Fibroblast of upper back skin (primary cell): ENCODE measurements at places on chromosomes 7 and 10.

GRCh38 chr10:81216949-81217348 lies 658.0 kb upstream of the NRG3 start:
- DNase-seq: no peak

DNA sequence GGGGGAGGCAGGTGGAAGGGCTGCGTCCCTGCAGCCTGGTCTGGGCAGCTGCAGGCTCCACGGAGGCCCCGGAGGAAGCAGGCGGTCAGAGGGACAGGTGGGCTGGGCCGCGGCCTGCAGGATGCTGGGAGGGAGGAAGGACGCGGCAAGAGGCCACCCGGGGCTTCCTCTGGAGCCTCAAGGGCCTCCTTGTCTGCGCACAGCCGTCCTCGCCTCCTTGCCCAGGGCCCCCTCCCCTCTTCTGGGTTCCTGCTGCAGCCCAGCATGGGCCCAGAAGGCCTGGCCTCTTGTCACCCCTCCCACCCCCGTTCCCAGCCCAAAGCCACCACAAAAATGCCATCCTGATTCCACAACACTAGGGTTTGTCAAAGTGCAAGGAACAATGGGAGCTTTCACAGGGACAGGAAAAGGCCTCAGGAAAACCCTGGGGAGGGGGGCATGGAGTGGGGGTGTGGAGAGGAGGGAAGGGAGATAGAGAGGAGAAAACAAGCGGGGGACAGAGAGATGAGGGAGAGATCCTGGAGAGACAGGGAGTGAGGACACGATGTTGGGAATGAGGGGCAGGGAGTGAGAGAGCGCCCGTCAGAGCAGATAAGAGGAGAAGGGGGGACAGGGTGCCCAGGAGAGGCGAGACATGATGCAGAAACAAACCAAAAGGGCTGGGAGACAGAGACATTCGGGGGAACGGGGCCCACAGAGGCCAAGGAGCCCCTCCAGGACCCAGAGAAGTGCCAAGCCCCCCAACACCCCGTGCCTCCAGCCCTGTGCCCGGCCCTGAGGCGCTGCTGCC lies 41.8 kb downstream of the ZCCHC24 start:
- peak; percentile 31 for DNase-seq

DNA sequence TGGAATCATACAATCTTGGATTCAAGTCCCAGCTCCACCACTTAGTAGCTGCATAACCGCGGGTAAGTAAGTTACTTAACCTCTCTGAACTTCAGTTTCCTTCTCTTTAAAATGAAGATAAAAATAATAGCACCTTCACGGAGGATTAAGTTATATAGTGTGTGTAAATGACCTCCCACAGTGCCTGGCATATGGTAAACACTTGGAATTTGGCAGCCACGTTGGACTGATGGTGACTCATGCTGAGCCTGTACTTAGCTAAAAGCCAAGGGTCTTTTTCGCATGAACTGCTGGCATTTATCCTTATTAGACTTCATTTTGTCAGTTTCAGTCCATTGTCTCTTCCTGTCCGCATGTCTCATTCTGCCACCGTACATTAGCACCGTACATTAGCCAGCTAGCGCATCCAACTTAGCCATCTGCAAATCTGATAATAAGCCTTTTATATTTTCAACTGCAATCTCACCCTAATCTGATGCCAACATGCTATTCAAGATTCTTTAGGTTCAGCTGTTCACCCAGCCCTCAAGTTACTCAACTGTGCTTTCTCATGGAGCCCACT lies 11.2 kb downstream of the SLC13A4 start:
- peak; percentile 89 for DNase-seq

DNA sequence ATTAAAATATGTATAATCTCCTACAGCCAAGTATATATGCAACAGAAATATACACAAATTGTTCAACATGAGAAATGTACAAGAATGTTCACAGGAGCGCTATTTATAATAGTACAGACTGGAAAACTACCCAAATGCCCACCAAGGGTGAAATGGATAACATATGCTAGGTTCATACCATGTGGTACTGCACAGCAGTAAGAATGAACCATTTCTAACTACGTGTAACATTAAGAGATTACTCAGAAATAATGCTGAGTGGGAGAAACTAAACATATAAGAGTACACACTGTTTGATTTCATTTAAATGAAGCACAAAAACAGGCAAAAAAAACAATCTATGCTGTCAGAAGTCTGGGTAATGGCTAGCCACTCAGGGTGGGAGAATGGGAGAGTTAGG lies 45.8 kb downstream of the RNLS start:
- DNase-seq: peak; percentile 73

- no peak for DNase-seq
Observed at GRCh38 chr7:47950714-47951113, 2.4 kb upstream of the PKD1L1 start.

DNA sequence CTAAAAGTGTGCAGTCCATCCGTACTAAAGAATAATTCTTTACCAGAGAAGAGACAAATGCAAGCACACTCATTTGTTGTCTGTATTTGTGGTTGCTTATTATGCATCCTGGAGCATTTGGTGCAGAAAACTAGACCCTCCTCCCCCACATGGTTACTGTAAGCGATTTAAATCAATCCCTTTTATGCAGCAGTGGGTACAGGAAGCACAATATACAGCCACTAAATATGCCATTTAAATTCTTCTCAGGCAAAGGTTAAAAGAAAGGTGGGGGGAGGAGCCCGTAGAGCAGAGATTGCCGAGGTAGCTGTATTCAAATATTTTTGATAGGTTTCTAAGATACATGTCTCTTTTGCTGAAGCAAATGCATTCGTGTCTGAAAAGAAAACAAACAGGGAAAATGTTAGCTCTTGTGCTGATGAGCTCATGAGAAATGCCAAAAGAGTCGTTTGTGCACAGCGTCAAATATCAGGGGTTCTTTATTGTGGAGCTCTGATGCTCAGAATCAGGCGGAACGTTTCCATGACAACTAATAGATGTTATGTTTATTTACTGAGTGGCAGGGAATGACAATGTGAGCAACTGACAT lies 131.3 kb upstream of the NPVF start:
- no peak for DNase-seq

DNA sequence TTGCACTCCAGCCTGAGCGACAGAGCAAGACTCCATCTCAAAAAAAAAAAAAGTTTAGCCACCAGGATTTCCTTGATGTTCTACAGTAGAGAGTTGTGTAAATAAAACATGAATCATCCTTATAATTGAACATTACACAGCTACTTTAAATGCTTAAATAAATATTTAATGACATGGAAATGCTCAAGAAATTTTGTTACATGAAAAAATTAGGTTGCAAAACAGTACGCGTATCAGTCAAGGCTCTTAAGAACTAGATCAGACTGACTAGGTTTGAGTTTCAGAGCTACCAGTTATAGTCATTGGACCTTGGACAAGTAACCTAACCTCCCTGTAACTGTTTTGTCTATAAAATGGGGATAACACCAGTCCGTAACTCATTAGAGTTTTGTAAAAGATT lies 38.7 kb upstream of the GSAP start:
- DNase-seq: no peak

- DNase-seq: no peak
Observed at GRCh38 chr10:104020020-104020419, 53.1 kb downstream of the SLK start.
